ENCODE measurements at places on chromosomes 16 and 17.
A peak's percentile ranks its signal among the peaks of the same experiment; 100 is the strongest.

DNA sequence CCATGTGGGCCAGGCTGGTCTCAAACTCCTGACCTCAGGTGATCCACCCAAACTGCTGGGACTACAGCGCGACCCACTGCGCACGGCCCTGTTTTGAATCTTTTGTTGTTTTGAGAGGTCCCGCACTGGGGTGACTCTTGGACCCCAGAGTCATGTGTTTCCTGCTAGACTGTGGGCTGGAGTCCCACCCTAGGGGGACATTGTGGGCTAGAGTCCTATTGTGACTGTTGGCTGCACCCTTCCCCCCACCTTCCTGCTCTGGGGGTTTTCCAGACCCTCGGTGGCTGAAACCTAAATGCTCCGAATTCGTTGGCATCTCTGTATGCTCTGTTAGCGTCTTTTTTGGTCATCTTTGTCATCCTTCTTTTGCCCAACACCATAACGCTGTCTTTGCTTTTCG is 16.0 kb downstream of the NUPR1 start:
- DNase-seq: no peak

DNA sequence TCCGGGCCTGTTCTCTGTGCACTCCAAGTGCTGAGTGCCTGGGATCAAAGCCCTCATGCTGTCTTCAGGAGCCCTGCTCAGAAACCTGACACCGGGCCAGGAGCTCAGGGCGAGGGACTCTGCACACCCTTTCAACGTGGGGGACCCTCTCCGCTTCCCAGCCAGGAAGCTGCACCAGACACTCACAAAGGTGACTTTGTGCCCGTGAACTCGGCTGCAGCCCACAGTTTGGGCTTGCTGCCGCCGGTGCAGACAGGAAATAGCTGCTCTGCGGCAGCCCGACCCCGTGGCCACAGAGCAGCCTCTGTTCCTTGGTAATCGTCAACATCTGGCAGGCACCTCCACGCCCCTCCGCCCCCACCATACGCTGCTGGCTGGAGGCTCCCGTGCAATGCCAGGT is 93.4 kb upstream of the METRNL start:
- peak; percentile 70 for DNase-seq

DNA sequence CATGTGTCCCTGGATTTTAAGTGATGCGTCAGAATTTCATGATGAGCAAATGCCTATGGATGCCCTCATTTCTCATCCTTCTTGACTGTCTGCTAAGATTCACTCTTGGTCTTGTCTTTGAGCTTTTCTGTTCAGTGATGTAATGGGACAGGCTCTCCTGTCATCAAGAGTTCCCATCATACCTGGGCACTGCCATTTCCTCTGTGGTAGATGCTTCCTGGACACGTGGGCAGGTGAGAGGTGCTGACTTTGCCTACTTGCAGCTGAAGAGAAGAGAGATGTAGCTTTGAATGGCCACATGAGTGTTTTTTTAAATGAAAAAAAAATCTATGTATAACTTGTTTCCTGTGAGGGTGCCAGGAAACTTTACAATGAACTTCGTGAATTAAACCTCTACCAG is 557.7 kb downstream of the MAF start:
- DNase-seq: no peak

DNA sequence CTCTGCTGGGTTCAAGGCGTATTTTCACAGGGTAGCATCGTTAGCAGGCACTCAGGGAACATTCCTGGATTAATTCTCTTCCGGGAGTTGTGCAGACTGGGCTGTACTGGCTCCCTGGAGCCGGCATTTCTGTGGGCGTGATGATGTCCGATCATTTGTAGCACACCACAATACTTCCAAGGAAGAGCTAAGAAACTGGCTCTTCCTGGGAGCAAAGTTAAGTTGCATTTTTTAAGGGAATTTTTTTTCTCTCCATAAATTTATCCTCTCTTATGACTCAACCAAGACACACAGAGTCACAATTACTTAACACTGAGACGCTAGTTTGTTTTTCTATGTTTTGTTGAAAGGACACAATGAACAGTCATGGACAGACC is 211.6 kb upstream of the FOXF1 start:
- no peak for DNase-seq

DNA sequence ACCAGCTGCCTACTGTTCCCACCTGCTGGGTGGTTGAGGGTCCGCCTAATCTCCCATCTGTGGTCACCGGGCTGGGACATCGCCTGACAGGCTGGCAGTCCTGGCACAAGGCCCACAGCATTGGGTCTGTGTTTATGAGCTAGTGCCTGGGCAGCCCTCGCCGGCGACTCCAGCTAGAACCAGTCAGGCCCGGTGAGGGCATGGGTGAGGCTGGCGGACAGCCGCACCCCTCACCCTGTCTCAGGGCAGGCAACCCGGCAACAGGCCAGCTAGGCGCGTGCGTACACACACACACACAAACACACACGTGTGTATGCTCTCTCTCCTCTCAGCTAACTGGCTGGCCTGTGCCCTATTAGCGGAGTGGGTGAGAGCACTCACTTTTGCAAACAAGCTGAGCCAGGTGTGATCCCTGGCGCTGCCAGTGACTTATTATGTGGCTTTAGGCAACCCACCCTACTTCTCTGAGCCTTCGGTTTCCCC is 10.4 kb downstream of the HSD11B2 start:
- DNase-seq: no peak

DNA sequence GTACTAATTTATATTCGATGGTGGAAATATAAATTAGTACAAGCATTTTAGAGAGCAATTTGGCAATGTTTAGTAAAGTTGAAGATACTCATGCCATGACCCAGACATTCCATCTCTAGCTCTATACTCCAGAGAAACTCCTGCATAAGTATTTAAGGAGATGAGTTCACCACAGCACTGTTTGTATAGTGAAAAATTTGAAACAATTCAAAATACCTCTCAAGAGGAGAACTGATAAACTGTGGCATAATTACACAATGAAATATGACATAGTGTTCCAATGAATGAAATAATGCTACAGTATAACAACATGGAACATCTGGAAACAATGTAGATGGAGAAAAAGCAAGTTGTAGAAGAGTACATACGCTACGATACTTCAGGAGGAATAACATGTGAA is 48.6 kb upstream of the IRX3 start:
- no peak for DNase-seq

DNA sequence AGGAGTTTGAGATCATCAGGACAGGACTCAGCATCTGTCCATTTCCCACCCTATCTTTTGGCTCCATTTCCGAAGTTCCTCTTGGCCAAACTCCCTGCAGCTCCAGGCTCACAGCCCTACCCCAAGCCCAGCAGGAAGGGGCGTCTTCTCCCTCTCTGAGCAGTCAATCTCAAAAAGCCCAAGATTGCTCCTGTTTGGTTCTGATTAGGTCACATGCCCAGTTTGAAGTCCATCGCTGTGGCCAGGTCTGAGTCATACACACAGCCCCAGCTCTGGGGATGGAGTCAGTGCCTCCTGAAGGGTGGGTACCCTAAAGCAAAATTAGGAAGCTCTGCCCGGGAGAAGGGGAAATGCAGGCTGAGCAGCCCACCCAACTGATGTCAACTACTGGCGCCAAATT is 23.9 kb downstream of the SNX20 start:
- DNase-seq: no peak

- DNase-seq: peak; percentile 93
These were observed 110.8 kb downstream of the C16orf78 start for GRCh38 chr16:49484451-49484849.

GRCh38 chr16:19911747-19912454 is 27.3 kb upstream of the GPRC5B start:
- no peak for DNase-seq

GRCh38 chr16:87015021-87015420 is 302.2 kb downstream of the C16orf95 start:
- no peak for DNase-seq
